ENCODE measurements at places on chromosomes 13 and 19. TPM values are rescaled to one million over a fixed set of nuclear protein-coding genes. Genes with fewer than 3 reads are reported as not detected.

DNA sequence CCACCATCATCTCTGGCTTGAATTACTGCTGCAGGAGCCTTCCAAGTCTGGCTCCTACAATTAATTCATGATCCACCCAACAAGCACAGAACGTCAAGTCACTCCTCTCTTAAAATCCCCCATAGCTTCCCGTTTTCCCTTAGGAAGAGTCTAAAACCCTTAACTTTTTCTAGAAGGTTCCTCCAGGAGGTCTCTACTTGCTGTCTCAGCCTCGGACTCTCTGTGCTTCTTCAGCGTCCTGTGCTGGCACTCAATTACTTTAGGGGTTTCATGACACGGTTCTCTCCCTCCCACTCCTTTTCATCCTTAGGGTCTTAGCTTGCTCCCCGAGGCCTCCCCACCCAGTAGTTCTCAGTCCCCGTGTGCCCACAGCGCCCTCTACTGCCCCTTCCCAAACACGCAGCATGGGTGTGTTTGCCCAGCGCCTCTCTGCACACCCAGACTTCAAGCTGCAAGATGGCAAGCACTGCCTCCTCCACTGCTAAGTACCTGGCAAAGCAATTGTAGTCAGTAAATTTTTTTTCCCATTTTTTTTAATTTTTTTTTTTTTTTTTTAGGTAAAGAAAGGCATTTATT lies 25.8 kb upstream of the MAP3K10 start:
- no peak for DNase-seq

- no peak for DNase-seq
Observed at GRCh38 chr13:25602176-25602575, 230.4 kb downstream of the ATP8A2 start.

- DNase-seq: no peak
Observed at GRCh38 chr13:20232556-20233277, 598 bp upstream of the GJB6 start.

DNA sequence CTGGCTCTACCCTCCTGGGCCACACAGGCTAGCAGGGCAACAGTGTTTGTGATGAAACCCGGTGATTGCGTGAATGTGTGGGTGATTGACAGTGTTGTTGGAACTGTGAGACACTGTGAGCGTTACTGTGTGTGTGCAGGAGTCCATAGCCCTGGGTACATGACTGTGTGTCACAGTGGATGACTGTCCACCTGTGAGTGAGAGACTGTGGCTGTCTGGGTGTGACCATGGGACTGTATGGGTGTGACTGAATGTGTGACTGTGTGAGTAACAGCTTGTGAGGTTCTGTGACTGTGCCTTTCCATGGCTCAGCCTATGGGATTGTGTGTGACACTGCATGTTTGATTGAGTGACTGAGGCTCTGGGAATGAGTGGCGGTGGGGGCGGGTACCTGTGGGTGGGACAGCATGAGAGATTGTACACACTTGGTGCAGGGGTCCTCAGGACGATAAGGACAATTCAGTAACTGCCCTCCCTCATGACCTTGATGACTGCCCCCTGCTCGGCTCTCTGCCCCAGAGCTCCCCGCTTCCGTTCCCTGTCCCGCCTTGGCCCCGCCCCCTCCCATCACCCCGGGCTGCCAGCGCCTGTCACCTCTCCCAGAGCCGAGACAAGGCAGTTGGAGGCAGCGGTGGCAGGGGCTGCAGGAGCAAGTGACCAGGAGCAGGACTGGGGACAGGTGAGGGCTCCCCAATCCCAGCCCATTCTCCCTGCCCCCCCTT lies at the start of gene GIPR:
GIPR (plus strand) TSS at position 602 of the 722 bp plus-strand sequence. CDS start 1,300 bp downstream, outside the sequence.
- peak; percentile 90 for DNase-seq

GRCh38 chr19:55113570-55114039 lies 3.8 kb downstream of the PPP1R12C start:
- peak; percentile 85 for DNase-seq

DNA sequence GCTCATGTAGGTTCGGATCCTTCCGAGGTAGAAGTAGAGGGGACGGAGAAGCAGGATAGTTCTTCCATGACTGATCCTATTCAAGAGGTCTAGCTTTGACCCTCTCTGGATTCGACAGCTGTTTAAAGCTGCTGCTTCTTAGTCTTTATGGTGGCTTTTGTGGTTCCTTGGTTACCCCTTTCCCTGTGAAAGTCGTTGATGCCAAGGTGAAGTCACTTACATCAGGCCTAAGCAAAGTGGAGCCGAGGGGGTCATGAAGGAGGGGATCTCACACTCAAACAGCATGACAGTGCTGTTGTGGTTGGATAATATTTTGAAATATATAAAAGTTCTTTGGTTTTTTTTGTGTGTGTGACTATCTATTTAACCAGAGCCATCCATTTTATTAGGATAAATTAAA lies 8.1 kb downstream of the CCDC70 start:
- no peak for DNase-seq

- no peak for DNase-seq
Observed at GRCh38 chr13:108996430-108996829, 367.0 kb downstream of the MYO16 start.

- peak; percentile 48 for DNase-seq
Observed at GRCh38 chr19:48490981-48491792, 20.4 kb downstream of the LMTK3 start.

DNA sequence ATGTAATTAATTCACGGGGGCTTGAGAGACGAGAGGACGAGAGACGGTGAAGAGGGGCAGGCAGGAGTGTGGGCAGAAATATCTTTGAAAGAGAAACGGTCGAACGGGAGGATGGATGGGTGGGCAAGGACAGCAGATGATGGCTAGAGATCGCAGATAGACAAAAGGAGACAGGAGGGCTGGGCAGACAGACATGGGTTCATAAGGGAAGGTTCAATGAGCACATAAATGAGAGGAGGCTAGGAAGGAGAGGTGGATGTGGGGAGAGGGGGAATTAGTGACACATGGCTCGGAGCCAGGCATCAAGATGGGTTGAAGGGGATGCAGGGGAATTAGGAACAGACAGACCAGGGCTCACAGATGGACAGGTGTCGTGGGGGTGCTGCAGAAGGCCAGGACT lies 1.1 kb downstream of the SYT3 start:
- DNase-seq: no peak

- peak; percentile 90 for DNase-seq
Observed at GRCh38 chr19:7506385-7507328, 9.2 kb upstream of the ZNF358 start.

DNA sequence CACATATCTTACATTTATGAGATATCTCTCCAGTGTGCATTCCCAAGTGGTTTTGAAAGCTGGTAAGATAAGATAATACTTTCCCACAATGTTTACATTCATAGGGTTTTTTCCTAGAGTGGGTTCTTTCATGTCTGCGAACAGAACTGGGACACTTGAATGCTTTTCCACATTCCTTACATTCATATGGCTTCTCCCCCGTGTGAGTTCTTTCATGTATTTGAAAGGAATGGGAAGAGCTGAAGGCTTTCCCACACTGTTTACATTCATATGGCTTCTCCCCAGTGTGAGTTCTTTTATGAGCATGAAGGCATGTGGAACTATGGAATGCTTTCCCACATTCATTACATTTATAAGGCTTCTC lies 19.7 kb downstream of the ZNF433 start:
- no peak for DNase-seq

The CEACAM19 gene
- 7.6 TPM for total RNA-seq

Data from upper lobe of left lung (tissue), 6 donors.